ENCODE measurements at places on chromosomes 7 and 10.

DNA sequence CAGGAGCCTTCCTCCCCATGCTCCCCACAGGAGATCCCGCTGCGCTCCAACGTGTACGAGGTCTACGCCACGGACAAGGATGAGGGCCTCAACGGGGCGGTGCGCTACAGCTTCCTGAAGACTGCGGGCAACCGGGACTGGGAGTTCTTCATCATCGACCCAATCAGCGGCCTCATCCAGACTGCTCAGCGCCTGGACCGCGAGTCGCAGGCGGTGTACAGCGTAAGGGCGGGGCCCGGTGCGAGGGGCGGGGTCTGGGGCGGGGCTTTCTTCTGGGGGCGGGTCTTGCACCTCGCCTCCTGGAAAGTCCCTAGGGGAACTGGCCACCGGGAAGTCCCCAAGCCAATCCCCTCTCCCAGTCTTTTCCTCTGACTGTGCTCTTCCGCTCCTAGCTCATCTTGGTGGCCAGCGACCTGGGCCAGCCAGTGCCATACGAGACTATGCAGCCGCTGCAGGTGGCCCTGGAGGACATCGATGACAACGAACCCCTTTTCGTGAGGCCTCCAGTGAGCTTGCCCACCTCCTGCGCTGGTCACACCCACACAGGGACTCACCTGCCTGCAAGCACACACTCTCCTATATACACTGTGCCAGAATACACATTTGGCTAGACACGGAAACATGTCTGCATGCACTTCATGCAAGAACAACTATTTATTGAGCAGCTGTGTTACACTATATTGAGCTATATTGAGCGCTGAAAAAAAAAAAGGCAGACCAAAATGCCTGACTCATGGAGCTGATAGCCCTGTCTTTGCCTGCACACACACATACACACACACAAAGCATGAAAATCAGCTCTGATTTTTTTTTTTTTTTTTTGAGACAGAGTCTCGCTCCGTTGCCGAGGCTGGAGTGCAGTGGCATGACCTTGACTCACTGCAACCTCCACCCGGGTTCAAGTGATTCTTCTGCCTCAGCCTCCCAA, 32.7 kb upstream of the VSIR start:
- no peak for DNase-seq

DNA sequence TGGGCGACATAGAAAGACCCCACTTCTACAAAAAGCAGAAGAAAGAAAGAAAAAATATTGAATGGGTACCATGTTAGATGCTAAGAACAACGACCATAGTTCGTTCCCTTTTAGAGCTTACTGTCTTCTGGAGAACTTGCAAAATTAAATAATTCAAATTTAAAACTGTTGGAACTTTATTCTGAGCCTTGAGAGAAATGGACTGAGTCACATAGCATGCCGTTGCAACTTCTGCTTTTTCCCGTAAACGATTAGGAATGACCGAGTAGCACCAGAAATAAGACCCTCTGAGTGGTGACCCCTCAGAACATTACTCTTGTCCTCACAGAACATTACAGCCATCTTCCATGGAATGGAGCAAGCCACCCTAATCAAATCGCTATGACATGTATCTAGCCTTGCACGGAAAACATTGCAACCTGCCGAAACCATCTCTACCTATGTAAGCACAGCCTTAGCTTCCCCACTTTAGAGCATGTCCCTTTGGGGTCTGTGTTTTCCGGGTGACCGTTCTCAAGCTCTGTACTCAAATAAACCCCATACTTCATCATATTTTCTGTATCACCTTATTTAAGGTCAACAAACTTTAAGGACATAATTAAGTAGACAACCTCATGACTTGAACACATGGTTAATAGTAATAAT, 179.1 kb downstream of the PRKCQ start:
- no peak for DNase-seq

DNA sequence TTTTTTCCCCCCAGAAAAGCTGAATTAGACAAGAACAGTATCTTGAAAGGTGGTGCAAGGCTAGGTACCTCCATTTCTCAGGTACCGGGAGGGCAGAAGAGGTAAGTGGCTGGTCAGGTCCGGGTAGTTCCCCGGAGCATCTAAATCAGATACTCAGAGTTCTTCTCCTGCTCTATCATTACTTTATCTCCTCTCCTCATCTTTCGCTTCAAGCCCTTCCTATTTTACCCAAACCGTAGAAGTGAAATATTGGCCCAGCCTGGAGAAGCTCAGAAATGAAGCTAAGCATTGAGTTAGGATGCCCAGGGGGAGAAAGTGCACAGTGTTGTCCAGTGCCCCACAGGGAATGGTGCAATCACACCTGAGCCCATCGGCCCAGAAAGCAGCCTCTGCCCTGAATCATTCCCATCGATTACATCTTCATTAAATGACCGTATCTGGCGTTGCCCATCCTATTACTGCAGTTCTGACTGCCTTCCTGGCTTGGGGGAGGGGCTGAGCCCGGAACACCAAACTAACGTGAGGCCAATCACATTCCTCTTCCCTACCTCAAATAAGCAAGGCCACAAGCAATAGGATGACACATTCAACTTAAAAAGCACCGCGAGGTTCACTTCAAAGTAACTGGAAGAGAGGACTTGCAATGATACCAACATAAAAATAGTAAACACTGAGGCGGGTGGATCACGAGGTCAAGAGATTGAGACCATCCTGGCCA, 116.5 kb downstream of the PRPF18 start:
- DNase-seq, result no peak

DNA sequence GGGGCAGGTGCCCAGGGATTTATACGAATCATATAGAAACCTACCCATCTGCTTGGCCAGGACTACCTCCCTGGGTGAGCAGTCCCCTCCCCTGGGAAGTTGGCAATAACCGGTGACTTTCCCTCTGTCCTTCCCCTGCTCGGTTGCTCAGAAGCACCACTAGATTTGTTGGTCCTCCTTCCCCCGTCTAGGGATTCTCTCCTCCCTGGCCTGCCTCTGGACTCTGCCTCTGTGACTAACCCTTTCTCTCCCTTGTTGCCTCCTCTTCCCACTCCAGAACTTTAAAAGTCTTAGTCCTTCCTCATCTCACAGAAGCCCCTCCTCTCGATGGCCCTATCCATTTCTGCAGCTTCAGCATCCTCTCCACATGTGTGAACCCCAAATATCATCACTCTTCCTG, 9.8 kb downstream of the CALHM3 start:
- DNase-seq, result no peak

GRCh38 chr7:30735631-30736030, 16.3 kb upstream of the INMT start:
- DNase-seq, result no peak

DNA sequence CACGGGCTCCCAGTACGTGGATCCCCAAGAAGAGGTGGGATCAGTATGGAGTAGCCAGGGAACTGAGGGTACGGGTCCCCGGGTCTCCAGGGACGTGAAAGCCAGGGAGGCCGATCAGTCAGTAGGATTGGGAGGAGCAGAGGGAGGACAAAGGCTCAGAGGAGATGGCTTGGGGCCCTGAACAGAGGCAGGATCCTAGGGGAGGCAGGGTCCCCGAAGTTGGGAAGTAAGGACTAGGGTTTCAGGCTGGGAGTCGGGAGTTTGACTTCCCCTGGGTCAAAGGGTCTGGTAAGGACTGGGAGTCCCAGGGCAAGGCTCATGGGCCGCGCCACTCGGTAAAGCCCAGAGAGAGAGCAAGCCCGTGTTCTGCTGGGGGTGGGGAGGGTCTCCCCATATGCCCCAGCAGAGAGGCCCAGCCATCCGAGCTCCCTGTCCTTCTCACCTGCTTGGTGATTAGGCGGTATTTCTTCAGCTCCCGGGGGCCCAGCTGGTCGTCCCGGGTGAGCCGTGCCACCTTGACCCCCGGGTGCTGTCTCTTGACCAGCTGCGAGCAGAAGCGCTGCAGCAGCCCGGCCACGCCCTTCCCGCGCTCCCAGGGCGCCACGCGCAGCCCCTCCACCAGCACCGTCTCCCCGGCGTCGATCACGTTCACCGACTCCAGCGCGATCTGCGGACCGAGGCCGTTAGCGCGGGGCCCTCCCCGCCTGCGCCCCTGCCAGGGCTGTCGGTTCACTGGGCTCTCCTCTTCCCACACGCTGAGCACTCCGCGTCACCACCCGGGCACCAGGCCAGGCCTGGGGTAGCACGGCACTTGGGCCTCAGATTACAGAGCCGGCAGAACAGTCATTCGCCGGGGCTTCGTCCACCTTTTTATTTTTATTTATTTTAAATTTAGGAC, 7.0 kb downstream of the NAT16 start:
- DNase-seq, result no peak

DNA sequence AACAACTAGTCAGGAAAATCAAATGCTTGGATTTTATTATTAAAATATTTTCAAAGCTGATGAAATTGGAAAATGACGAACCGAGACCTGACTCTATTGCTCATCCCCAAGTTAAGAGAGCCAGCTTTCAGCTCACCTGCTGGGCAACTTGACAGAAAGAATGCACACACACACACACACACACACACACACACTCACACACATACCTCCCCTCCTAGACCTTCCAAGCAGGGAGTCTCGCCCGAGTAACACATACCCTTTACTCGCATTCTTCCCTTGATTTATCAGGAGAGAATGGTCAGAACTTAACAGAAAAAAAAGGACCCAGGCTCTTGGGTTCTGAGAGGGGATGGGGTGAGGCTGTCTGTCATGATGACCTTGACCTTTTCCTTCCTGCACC, 19.1 kb downstream of the GPRIN2 start:
- no peak for DNase-seq

GRCh38 chr7:5580714-5581395, 157.2 kb upstream of the TNRC18 start:
- no peak for DNase-seq

GRCh38 chr7:77266291-77266794, 66.7 kb upstream of the FGL2 start:
- no peak for DNase-seq

DNA sequence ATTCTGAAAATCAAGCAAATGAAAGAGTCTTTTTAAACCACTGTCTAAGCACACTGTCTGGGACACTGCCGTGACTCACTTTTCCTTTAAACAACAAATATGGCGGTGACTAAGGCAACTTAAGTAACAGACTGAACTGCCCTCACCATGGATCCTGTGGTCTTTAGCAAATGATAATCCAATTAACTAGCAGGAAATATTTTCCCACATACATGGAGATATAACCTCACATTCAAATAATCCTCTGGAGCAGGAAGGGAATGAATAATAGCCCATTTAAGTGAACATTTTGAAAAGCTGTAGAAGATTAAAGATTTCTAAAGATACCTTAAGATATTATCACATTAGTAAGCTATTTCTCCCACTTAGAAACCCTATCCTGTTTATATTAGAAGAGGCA, 40.3 kb upstream of the LRRC17 start:
- DNase-seq, result no peak

Data from activated CD8-positive, alpha-beta memory T cell treated with anti-CD3 and anti-CD28 coated beads for 1 hour (primary cell).